Left renal cortex interstitium (tissue), 4 donors: ENCODE measurements at places on chromosomes 3 and 15. TPM values are rescaled to one million over a fixed set of nuclear protein-coding genes. Genes with fewer than 3 reads are reported as not detected.

GRCh38 chr15:78055919-78056713 lies 21.4 kb downstream of the TBC1D2B start:
- DNase-seq, result no peak

DNA sequence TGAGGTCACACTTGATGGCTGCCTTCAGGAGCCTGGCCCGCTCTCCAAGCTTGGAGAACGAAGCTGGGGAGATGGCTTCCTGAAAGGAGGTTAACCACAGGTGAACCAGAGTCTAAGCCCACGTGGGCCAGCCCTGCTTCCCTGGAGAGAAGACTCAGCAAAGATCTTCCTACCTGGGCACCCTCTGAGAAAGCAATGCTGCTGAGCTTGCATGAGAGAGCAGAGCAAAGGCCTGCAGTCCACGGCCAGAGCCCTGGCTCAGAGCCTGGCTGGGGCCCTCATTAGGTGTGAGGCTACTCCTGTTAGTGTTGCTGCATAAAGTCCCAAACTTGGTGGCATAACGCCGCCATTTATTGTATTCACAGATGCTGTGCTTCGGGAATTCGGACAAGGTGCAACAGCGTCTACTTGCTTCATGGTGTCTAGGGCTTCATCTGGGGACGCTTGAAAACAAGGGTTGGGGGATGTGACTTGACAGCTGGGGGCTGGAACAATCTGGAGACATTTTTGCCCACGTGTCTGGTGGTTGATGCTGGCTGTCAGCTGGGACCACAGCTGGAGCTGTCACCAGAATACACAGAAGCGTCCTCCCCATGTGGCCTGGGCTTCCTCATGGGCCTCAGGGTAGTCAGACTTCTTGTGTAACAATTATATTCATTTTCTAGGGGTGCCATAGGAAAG lies 87.9 kb upstream of the MEF2A start:
- no peak for DNase-seq

DNA sequence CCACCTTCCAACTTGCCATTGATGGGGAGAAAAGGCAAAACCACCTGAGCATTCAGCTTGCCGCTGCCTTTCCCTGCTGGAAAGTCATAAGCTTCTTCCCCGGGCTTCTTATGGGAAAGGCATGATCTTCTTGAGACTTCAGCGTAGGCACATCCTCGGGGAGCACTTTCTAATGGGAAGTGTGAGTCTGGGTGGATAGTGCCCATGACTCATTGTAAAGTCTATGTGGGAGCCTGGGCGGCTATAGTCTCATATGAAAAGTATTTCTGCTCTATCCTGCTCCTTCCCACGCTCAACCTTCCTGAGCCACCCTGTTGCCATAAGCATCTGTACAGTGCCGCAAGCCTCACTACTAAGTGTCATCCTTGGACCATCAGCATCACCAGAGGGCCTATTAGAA lies 309.9 kb upstream of the THBS1 start:
- no peak for DNase-seq

- no peak for DNase-seq
Measured at GRCh38 chr15:67839499-67839928, 331 bp downstream of the RNU6-1 start.

- no peak for DNase-seq
Measured at GRCh38 chr3:87173071-87173470, 54.0 kb upstream of the CHMP2B start.

DNA sequence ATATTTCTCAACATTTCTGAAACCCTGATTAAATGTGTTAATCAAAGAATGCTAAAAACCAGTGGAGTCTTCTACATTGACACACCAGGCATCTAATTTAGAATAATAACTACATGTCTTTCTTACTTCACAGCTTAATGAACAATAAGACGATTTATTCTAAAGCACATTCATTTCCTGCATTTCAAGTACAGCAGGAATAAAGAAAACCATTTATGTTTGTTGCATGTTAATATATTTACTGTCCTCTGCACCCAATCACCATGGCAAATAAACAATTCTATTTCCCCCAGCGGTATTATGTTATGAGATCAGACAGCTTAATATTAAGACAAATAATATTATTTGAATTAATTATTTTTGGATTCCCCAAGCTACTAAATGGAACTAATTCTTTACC lies 1336.3 kb upstream of the CADM2 start:
- DNase-seq, result no peak

GRCh38 chr3:14425581-14426304 lies 23.3 kb downstream of the SLC6A6 start:
- DNase-seq, result no peak

- no peak for DNase-seq
Measured at GRCh38 chr3:168975576-168975975, 687.9 kb downstream of the MECOM start.

DNA sequence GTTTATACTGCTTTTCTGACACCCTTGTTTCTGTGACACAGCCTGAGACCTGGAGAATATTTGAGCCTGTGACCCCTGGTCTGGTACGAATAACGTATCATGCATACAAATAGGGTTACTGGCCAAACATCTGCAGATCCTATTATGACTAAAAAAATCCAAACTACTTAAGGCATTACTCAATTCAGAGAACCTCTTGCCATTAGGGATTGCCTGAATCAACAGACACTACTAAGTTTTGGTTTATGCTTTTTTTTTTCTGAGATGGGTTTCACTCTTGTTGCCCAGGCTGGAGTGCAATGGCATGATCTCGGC lies 35.4 kb downstream of the OSBPL10 start:
- no peak for DNase-seq

GRCh38 chr15:64901914-64902313 lies 9.8 kb upstream of the ANKDD1A start:
- no peak for DNase-seq

- DNase-seq, result no peak
Measured at GRCh38 chr3:61742006-61742405, 180.6 kb downstream of the PTPRG start.

DNA sequence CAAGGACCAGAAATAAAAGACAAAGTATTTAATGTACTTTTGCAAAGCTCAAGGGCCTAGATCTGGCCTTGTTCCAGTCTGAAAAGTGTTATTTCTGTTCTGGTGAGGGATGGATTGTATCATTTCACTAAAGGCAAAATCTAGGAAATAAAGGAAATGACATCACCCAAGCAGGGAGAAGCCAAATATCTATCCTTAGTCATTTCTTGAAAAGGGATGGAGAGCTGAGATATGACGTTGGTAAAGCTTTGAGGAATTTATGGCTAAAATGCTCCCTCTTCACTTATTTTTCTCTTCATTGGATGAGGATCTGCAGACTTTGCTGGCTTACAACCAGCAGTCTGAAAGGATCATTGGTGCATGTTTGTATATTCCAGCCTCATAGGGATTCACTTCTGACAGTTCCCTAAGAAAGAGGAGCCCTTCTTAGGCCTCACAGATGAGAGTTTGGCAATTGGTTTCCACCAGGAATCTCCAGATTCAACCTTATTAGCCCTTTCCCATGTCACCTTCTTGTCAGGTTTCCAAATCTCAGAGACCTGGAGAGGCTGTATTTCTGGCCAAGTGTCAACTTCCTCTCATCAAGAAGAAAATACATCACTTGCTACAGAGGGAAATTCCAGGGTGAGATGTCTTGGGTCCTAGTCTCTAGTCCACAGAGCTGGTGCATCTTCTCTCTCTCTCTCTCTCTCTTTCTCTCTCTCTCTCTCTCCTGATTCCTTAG lies 93.7 kb upstream of the BOC start:
- no peak for DNase-seq

GRCh38 chr3:25273582-25274171 lies 154.4 kb upstream of the RARB start:
- no peak for DNase-seq

GRCh38 chr15:77530576-77530975 lies 102.1 kb downstream of the LINGO1 start:
- no peak for DNase-seq

GRCh38 chr3:71226565-71227269 lies 356.8 kb downstream of the FOXP1 start:
- DNase-seq, result no peak

DNA sequence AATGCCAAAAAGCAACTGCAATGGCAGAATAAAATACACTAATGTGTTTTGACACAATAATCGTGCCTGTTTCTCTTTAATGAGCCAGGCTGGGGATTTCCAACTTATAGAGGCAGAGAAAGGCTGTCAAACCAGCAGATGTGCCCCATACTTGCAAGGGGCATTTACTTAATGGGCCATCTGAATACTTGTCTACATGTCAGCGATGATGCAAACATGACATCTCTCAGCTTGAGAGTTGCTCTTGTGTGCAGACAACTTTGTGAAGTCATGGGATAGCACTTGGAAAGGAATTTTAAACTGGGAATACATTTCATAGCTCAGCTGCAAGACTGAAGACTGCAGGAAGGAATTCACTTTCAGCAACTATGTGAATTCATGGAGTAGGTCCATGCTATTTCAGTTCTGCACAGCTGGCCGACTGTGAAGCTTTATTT lies 127.4 kb upstream of the ADAMTS9 start:
- no peak for DNase-seq

DNA sequence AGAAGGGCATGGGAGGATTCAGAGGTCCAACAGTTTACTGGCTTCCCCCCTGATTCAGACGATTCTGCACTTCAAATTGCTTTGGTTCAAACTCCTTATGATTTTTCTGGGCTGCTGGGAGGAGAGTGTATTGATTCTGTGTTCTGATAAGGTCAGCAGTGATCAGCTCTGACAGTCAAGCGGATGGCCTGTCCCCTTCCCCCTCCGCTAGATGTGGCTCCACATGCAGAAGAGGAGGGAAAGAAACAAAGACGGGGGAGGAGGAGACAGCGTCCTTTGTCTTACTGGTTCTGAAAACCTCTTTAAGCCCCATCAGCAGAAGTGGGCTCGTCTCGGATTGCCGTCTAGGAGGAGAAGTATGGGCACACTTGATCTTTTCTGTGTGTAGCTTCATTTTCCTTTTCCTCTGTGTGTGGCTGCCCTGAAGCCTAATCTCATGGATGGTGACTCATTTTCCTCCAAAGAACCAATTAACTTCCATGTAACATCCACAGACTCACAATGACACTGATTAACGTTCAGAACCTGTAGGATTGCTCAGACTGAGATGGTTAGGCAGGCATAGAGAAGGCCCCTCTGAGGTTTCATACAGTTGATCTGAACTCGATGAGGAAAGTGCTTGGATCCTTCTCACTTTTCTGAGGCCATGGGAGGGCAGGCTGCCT lies 162.4 kb upstream of the PPP2R3A start:
- DNase-seq, result no peak

DNA sequence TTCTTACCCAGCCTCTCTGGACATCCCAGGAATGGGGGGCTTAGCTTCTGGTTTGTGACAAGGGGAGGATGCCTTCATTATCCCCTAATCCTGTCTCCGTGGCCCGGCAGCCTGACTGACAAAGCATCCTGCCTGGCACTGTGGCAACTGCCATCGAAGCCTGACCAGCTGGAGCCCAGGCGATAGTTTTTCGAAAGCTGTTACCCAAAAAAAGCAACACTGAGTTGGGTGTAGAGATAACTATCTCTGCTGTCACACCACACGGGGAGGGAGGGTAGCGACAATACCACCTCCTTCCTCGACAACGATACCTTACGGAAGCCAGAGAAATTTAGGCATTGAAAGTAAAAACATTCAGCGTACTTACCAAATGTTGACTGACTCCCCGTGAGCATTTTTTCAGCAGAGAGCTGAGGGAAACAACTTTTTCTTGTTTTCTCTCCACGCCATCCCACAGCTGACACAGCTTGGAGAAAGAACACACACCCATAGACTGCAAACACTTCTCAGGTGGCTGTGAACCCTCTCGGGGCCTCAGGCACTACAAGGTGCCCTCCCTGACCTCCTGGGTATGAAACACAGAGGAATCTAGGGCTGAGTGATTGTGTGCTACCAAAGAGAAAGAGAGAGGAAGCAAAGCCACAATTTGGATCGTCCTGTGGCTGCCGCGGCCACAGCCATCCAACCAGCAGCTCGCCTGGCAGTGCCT lies 361.9 kb upstream of the ICE2 start:
- no peak for DNase-seq

GRCh38 chr3:38141952-38142273 lies 3.5 kb downstream of the MYD88 start:
- DNase-seq, result no peak

DNA sequence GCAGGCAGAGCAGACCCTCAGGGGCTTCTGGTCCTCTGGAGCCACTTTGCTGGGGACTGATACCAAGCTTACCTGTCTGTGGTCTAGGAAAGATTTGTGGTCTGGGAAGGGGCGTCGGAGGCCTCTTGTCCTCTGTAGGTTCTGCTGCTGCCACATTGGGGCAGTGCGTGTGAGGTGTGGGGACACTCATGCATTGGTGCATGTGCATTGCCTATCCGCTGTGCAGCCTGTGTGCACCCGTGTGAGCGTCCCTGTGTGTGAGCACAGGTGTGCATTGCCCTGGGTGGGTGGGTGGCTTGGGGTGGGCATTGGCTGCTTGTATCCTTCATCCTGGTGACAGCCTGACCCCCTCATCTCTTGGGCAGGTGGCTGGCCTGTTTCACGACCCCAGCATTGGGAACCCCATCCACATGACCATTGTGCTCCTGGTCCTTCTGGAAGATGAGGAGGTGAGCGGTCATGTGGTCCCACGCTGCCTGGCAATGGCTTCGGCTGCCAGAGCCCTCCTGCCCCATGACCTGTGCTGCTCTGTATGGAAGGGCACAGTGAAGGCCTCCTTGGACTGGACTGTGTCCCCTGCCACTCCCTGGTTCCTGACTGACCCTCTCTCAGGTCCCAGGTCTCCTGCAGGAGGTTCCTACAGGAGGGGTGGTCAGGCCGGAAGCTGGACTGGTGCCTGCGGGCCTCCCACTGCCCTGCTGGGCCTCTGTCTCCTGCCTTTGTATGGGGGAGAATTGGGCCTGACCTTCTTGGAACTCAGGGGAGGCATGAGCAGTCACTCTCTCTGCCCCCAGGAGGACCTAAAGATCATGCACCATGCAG lies 41.5 kb downstream of the SAXO2 start:
- DNase-seq, result no peak

DNA sequence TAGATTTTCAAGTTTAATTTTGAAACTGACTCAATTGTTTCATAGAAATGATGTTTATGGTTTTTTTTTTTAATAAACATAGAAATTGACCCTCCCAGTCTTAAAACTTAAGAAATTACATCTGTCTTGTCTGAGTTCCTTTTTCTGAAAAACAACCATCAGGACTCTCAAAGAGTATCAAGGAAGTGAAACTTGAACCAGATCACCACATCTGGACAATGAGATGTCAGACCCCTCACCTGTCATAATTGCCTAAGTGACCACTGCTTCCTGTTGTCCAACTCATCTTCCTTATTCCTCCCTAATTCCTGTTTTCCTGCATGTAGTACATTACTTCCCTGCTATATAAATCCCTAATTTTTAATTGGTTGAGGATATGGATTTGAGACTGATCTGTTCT lies 441.5 kb upstream of the ARHGEF26 start:
- DNase-seq, result no peak

GRCh38 chr15:88124199-88124598 lies 132.3 kb downstream of the NTRK3 start:
- DNase-seq, result no peak

GRCh38 chr15:80697075-80697685 lies 2.1 kb downstream of the ABHD17C start:
- no peak for DNase-seq

GRCh38 chr3:36792342-36792741 lies 28.0 kb upstream of the DCLK3 start:
- no peak for DNase-seq

The RFX7 gene
- 22.0 TPM for polyA plus RNA-seq

The SLC41A3 gene
- polyA plus RNA-seq, result 85.7 TPM

The RHCG gene
- 3.9 TPM for polyA plus RNA-seq

The CCNB2 gene
- polyA plus RNA-seq, result 42.6 TPM

The RBP2 gene
- 0.44 TPM for polyA plus RNA-seq

The CPA3 gene
- 0.47 TPM for polyA plus RNA-seq

The GPR176 gene
- polyA plus RNA-seq, result 14.0 TPM

The SLCO3A1 gene
- 13.5 TPM for polyA plus RNA-seq

The COLQ gene
- polyA plus RNA-seq, result 3.0 TPM

The GNL3 gene
- polyA plus RNA-seq, result 125 TPM

The FGF12 gene
- polyA plus RNA-seq, result 5.2 TPM

The FSD2 gene
- 0.36 TPM for polyA plus RNA-seq
